ENCODE measurements at places on chromosomes 6 and 20.

DNA sequence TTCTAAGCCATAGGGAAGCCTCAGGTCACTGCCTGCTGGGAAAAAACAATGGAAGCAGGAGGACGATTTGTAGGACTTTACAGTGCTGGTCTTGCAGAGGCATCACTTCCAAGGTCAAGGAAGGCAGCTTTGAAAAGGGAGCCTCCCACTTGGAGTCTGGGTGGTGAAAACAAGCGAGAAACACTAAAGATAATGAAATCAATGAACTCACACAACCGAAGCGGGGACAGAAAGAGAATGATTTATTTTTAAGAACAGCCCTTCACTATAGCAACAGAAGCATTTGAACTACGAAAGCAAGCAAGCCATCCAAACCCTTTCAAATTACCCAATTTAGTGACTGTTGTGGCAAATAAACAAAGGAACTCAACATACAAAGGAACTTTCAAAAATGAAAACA, 227.5 kb downstream of the THBS2 start:
- no peak for DNase-seq

DNA sequence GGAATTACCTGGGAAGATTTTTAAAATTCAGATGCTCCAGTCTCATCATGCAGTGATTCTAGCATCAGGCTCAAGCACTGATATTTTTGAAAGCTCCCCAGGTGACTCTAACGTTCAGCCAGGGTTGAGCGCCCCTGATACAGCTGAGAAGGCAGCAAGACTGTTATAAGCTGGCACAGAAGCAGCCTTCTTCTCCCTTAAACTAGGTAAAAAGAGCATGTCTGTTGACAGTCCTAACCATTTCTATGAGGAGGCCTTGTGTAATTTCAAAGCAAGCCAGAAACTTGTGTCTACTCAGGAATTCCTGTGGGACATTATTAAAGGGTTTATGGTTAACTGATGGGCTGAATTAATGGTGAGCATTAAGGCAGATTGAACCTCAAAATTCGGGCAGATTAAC, 141.9 kb downstream of the PDE7B start:
- DNase-seq, result no peak

GRCh38 chr6:106247733-106248132, 77.8 kb downstream of the ATG5 start:
- no peak for DNase-seq

GRCh38 chr6:76703285-76703684, 630.8 kb upstream of the IMPG1 start:
- no peak for DNase-seq

DNA sequence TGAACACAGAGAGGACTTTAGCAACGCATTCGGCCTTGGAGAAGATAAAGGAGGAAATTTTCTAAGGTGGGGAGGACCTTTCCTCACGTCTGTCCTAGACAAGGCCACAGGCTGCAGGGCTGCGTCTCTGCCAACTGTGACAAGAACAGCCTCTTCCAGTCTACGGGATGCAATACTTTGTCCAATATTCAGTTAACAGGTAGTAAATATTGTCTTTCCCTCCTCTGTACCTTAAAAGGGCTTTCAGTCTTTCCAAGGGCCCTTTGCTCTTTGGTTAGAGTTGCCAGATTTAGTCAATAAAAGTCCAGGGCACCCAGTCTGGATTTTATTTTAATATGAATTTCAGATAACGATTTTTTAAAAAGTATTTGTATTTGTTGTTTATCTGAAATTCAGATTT, 78.2 kb downstream of the ELOVL4 start:
- no peak for DNase-seq

Measured in SIG-M5 (cell line).